Activated T-cell treated with anti-CD3 and anti-CD28 coated beads for 4 hours (primary cell): ENCODE measurements at places on chromosomes 11 and 22.

DNA sequence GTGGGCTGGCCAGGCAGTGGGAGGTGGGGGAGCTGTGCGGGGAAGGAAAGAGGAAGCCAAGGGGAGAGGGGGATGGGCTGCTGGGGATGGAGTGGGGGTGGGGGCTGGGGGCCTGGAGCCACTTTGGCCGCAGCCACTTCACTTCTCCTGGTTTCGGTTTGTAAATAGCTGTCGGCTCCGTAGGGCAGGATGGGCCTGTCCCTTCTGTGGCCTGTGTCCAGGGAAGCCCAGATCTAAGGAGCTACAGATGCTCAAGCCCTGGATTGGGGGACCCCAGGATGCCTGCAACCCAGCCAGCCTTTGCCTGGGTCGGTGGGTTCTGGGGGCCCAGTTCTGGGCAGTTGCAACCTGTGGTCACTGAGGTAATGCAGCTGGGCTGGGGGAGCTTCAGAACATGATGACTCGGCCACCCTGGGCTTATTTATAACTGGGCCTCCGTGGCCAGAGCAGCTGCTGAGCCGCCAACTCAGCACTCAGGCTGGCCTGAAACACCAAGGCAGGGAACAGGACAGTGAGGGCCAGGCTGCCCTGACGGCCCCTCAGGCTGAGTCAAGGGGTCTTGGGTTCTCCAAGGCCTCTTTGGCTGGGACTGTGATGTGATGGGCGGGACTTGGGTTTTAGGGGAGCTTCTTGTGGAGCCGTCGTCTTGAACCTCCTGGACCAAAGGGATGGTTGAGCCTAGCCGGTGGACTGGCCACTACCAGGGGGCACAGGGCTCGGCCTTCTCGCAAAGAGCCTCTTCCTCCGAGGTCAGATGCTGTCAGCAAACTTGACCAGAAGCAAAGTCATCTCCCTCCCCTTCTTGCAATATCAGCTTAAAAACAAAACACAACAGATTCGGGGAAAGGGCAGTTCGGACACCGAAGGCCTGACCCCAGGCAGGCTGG lies 15.0 kb upstream of the SLC39A13 start:
- DNase-seq, result no peak

DNA sequence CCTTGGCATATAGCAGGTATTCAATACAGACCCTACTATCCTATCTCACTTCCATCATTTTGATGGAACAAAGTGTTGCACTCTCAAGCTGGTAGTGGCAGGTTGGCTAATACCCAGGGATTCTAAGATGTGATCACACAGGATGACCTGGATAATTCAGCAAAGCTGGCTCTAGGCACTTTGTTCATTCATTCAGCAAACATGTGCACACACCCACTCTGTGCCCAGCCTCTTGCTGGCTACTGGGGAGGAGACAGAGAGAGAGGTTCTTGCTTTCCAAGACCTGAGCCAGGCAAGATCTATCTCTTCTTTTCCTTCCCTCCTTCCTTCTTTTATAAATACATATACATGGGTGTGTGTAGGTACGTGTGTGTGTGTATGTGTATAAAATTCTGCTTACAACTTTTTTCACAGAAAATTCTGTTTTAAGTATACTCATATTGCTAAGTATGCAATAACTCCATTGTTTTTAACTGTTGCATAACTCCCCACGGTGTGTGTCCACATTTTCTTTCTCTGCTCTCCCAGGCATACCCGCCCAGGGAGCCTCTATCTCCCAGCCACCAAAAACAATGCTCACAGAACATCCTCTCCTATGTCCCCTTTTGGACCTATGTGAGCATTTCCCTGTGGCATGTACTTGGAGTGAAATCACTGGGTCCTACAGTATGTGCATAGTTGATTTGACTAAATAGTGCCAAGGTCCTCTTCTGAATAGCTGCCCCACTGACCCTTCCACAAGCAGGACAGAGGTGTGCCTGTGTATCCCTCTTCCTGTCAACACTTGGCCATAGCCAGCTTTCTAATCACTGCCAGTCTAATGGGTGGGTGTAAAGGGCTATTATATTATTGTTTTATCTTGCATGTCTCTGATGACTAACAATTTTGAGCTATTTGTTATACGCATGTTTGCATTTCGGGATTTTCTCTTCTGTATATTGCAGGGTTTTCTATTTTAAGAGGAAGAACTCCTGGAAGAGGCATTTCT lies 27.5 kb downstream of the CLPB start:
- no peak for DNase-seq

- DNase-seq, result no peak
Measured at GRCh38 chr11:78256962-78257361, 68.2 kb downstream of the USP35 start.

DNA sequence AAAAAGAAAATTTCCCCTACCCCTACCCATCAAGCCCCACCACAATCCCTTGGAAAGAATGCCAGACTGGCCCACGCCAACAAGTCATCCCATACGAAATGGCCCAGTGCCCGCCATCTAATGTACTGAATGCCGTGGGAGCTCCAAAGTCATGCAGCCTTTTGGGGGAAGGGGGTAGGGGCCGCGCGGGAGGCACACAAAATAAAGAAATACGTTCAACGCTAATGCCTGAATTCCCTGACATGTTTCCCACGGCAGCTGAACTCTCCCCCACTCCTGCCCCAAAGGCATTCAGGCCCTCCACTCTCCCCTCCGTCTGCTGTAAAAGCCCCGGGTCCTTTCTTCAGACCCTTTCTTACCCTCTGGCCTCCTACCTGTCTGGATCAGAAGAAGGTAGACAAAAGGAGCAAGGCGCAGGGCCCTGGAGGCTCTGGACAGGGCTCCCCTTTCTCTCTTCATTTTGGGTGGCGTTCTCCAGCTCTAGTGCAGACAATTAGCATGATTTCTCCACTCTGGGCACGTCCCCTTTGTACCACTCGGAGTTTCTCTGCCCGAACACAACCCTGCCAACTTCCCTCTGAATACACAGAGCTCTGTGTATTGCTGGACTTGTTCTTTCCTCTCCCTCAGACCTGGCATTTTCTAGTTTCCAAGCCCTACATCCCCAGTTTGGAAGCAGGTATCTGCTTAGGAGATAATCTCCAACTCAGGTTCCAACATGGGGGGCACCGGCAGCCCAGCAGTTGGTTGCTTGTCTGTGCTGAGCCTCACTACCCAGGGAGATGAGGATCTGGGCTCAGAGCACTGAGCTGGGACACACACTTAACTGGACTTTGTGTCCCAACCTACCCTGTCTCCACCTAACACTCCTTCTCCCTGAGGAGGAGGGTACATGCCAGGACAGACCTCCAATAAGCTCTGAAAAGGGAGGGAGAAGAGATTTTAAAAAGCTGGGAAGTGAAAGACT lies at the start of gene HEPACAM:
HEPACAM (minus strand) TSS at position 500 of the 967 bp plus-strand sequence; CDS start at position 459, 41 bp downstream.
- no peak for DNase-seq

GRCh38 chr11:60211206-60211605 lies 28.3 kb upstream of the MS4A6A start:
- no peak for DNase-seq

DNA sequence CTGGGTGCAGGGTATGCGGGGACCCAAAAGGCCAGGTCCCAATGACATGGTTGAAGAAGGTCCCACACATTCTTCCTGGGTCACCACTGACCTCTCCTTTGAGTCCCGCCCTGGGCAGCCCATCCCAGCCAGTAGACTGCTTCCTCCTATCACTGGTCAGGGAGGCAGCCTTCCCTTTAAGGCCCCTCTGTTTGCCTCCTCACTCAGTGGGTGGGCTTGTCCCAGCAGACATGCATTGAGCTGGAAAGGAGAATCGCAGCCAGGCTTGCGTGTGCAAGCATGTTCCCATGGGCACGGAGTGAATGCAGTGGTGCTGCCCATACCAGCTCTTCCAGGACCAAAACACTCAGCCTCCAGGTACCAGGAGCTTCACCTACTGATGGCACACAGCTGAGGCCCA lies 162.4 kb upstream of the SYT13 start:
- no peak for DNase-seq

GRCh38 chr11:28383456-28383855 lies 275.3 kb downstream of the METTL15 start:
- no peak for DNase-seq

DNA sequence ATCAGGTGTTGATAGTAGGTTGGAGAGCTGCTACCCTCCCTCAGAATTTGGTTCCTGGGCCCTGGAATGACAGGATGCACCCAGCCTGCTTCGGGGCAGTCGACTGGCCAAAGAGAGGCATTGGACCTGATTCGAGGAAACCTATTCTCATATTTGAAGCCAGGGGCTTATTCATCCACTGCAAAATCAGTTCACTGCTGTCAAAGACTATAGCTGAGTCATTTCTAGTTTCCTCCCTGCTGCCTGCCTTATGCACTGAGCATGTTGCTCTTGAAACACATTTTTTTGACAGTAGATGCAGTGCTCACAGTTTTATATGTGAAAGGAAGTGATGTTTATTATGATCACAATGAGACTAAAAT lies 565.4 kb downstream of the ETS1 start:
- DNase-seq, result no peak

- DNase-seq, result no peak
Measured at GRCh38 chr22:42693763-42694683, 26.6 kb downstream of the A4GALT start.

DNA sequence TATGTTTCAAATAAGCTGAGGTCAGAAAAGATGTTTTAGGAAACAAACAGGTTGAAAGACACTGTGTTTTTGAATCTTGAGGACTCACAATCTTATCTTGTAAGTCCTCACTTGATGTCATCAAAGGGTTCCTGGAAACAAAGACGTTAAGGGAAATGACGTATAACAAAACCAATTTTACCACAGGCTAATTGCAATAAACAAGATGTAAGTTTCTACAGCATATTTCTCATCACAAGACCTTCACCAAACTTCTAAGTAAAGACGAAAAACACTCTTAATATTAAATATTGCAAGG lies 433.5 kb upstream of the FAT3 start:
- no peak for DNase-seq

DNA sequence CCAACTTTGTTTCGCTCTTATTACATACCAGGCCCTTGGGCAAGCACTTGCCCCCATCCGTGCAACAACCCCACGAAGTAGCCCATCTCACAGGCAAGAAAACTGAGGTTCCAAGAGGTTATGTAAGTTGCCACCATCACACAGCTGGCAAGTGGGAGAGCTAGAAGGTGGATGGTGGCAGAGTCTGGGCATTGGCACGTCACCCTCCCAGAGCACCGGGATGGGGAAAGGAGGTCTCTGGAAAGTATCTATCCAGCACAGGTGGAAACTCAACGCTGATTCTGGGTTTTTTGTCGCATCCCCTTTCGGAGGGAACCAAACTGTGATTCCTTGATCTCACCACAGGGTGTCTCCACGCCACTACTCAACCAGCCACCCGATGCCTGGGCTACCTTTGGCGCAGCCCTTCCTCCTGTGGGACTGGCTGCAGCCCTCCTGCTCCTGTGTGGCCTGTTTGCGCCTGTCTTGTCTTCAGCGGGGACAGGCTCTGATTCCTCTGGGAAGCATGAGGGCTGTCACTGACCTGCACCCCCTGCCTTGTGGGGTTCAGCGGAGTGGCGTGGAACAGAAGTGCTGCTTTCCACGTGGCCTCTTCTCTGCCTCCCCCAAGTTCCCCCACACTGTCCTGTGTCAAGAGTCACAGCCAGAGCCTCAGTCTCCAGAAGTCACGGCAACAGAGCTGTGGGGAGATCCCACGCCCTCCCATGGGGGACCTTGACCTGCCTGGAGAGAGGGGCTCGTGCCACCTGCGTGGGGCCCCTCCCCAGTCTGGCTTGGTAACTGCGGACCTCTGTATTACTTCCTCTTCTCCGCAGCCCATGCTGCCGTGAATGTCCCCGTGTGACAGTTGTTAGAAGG lies 34.4 kb upstream of the TRIM29 start:
- peak; percentile 12 for DNase-seq

DNA sequence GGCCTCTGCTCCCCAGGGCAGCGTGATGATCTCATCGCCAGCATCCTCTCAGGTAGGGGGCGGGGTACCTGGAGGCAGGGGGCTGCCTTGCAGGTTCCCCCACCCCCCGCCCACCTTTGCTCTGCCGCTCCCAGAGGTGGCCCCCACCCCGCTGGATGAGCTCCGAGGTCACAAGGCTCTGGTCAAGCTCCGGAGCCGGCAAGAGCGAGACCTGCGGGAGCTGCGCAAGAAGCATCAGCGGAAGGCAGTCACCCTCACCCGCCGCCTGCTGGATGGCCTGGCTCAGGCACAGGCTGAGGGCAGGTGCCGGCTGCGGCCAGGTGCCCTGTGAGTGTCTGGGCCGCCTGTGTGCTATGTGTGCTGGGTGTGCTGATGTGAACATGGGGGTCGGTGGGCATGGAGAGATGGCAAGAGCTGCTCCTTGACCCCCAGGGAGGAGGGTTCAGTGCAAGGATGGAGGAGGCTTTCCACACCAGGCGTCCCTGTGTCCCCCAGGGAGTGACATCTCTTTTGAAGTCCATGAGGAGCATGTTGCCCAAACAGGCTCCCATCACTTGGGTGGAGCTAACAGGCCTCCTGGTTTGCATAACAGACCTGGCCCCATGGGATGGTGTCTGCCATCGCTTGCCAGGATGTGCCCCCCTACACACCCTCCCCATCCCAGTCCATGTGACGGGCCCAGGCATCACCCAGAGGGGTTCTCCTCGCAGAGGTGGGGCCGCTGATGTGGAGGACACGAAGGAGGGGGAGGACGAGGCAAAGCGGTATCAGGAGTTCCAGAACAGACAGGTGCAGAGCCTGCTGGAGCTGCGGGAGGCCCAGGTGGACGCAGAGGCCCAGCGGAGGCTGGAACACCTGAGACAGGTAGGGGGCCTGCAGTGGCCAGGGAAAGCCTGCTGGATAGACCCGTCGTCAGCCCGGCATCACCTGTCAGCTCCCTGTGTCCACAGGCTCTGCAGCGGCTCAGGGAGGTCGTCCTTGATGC lies 14.1 kb downstream of the PLCB3 start:
- no peak for DNase-seq

DNA sequence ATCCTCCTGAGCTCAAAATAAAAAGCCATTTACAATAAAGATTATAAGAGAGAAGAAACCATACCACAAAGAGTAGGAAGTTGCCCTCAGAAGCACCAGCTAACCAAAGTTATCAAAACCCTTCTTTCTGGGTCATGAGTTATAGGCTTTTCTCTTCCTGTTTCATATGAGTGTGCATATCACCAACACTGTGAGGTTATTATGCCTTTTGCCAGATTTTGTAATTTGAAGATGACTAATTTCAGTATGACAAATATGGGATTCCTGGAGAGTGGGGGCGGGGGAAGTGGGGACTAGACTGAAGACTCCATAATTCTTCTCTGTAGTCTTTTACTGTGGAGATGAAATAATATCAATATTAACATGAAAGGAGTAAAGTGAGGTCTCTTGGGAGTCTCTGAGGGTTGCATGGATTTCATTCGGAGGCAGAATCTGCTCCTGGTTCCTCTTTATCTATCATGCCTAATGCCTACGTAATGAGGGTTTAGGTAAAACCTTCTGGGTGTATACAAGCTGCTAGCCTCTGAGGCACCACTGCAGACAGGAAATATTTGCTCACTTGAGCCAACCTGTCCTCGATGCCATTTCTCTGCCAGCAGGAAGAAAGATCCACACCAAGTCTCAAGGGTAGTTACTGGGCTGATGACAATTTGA lies 2.1 kb downstream of the LPXN start:
- DNase-seq, result peak; percentile 57

- DNase-seq, result no peak
Measured at GRCh38 chr11:95711162-95711944, 78.2 kb downstream of the FAM76B start.

DNA sequence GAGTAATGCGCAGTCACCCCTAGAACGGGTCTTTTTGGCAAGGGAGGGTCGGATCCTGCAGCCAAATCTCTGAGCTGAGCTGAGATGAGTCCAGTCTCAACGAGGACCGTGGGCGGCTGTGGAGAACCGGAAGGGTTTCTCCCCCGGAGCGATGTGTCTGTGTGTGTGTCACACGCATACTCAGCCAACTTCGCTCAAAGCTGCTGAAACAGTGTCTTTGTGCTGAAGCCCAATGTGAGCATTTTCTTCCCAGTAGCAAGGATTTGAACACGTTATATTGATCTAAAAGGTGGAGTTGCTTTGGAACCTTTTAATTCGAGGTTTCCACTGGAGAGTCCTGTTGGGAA lies 1.4 kb upstream of the CELSR1 start:
- DNase-seq, result no peak
